ENCODE measurements at places on chromosomes 13 and 19.
A peak's percentile ranks its signal among the peaks of the same experiment; 100 is the strongest.

DNA sequence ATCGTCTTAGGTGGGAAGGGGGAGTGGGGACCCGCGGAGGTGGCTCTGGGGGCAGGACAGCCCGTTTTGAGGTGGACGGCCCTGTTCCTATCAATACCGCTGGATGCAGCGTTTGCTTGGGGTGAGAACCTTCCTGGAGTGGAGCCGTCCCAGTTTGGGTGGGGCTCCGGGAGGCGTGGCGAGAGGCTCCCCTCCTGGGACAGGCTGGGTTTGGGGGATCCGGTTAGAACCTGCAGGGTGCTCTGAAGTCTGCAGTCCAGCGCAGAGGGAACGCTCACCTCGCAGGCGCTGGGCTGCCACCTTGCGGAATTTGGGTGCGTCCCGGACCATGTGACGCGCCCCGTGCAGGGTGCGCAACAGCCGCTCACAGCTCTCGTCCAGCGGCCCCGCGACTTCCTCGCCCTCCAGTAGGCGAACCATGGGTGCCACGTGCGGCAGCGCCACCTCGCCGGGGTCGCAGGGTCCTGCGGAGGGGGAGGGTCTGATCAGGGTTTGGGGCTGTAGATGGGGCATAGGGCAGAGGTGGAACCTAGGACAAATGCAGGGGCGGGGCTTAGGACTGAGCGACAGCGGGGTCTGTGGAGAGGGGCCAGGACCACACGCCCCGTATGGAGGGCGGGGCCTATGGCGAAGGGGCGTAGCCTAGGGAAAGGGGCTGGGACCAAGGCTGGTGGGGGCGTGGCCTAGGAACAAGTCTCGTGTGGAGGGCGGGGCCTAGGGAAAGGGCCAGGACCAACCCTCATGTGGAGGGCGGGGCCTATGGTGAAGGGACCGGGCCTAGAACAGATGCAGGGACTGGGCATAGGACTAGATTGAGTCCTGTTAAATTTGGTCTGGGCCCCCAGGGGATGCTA lies 13.8 kb downstream of the SH2D3A start:
- peak; percentile 91 for DNase-seq

- DNase-seq, result peak; percentile 58
Measured at GRCh38 chr19:47595944-47596343, 13.0 kb upstream of the BICRA start.

DNA sequence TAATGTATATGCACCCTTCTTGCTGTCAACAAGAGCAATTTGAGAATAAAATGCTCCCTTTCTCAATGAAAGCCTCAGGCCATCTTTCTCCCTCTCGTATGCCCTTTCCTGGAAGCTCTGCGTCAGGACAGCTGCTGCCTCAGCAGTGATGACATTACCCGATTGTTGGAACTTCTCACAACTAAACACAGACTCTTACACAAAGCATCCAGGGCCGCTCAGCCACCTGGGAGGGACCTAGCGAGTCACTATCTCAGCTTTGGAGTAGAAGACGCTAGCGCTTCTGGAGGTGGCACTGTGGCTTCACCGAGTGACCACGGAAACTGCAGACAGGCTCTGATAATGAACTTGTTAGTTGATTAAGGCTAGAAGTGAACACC lies 153.2 kb upstream of the SOX1 start:
- DNase-seq, result no peak

DNA sequence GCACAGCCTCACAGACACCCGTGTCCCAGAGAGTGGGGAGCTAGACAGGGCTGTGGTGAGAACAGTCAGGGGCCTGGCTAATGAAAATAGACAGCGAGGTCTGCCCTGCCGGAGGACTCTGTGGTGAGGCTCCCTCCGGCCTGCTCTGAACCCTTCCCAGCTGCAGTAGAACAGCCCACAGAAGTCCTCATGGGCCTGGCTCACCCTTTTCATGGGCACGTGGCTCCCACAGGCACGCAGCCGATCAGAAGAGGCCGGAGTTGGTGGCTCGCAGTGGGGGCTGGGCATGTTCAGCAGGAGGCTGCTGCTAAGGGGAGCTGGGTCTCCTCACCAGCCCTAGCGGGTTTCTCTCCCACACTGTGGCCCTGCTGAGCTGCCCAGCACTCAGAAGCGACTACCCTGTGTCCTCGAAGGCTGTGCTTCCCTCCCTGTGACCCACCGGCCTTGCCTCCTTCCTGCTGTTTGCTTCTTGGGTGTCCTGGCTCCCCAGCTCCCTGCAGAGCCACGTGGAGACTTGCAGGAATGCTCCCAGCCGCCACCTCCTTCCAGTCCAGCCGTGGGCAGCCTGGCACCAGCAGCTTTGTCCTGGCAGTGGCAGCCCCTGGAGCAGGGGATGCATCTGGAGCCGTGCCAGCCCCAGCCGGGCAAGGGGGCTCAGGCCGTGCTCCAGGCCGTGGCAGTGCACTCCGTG lies 138.7 kb downstream of the KDM4B start:
- no peak for DNase-seq

DNA sequence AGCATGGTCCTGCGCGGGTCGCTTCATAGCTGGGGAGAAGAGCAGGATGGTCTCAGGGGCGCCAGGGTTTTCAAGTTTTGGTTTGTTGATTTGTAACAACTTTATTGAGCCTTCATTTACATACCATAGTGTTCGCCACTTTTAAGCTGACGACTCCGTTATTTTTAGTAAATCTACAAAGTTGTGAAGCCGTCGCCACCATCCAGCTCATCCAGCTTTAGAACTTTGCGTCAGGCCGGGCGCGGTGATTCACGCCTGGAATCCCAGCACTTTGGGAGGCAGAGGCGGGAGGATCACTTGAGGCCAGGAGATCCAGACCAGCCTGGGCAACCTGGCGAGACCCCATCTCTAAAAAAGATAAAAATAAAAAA lies 404 bp downstream of the C19orf44 start:
- DNase-seq, result peak; percentile 14

- no peak for DNase-seq
Measured at GRCh38 chr19:3466635-3467034, 13.7 kb downstream of the SMIM24 start.

- DNase-seq, result no peak
Measured at GRCh38 chr13:40434516-40435397, 231.7 kb downstream of the FOXO1 start.

GRCh38 chr19:13729859-13730258 lies 34.5 kb upstream of the MRI1 start:
- DNase-seq, result peak; percentile 42

All from suppressor macrophage treated with lipopolysaccharide for 1 hour (primary cell).